NCI-H2171 treated with DMSO at 0.1 percent for 48 hours (cell line): ENCODE measurements at places on chromosomes 2 and 18.

- no peak for DNase-seq
Observed at GRCh38 chr2:85278361-85278760, 49.4 kb downstream of the TGOLN2 start.

DNA sequence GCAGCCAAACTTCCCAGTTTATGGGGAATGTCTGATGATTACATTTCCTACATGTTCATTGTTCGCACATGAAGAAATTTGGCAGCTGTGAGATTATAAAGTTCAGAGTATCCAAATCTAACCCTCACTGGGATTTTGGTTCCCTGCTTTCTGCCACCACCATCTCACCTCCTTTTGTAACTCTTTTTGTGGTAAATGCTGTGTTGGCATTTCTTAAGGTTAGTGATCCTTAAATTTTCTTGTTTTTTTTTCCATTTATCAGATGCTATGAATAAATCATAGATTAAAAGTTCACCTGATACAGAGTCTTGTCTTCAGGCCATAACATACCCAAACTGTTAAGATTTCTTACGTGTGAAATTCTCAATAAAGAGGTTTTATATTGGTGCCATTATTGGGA, 8.5 kb upstream of the TBR1 start:
- no peak for DNase-seq

DNA sequence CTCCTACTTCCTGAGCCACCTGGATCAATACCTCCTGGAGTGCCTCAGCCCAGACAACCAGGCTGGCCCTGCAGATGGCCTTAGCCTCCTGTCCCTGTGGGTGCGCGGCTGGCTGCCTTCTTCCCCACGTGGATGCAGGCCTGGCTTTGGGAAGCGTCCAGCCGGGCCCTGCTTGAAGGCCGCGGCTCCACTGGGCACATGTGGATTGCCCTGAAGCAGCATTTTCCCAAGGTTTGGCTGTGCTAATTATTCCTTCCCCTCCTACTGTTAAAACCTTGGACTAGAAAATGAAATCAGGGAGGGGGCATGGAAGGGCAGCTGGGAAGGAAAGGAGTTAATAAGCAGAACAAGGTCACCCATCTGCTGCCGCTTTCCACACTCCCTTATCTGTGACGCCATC, 143.0 kb upstream of the GATA6 start:
- DNase-seq, result no peak

DNA sequence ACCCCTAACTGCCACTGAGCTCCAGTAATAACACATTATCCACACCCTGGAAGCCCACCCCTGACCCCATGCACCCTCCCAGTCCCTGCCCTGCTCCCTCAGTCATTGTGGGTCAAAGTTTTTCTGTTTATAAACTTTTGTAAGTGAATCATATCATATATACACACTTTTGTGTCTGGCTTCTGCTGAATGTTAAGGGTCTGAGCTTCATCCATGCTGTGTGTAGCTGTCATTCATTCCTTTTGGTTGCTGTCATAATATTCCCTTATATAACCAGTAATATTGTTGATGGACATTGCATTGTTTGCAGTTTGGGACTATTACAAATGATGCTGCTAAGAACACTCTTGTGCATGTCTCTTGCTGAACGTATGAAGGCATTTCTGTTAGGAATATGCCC, 14.5 kb downstream of the CNNM4 start:
- DNase-seq, result no peak

DNA sequence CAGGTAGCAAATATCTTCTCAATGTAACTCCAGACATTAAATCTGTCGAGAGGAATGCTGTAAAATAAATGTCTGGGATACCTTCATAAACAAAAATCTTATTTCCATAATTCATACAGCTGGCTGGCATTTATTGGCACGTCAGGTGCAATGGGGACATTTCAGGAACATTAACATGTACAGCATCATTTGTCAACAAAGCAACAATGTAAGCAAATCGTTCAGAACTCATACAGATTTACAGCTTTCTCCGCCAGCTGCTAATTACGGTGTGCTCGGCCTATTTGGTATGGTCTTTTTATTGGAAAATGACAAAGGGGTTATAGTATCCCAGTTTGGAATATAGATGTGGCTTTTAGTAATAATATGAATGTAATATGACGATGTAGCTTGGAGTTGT, 464.9 kb downstream of the ARHGAP15 start:
- DNase-seq, result no peak

GRCh38 chr2:237242091-237242536, 156.4 kb downstream of the COPS8 start:
- DNase-seq, result no peak

GRCh38 chr2:173819852-173820251, 145.3 kb downstream of the SP3 start:
- DNase-seq, result no peak

DNA sequence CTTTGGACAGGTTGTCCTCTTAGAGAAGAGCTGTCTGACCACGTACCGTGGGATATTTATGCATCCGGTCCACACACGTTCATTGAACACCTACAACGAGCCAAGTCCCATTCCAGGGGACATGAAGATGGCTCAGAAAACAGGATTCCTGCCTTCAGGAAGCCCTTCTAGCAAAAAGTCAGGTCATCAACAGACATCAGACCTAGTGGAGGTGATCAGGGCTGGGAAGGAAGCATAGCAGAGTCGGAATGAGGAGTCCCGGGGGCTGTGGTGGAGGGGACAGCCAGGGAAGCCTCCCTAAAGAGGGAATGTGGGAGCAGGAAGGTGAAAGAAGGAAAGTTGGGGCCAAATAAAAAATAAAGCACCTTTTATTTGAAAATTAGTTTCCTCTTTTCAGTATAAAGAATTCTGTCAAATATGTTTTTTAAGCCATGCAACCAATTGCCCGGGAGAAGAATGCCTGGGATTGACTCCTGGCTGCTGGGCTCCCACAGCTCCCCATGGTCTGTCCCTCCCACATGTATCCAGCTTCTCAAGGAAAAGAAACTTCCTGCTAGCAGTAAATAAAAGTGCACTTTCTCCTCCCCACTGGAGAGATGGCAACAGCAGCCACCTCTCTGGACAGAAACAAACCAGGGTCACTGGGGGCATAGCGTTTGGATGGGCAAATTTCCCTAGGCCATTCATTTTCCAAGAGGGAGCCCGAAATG, 144.8 kb downstream of the SMAD7 start:
- no peak for DNase-seq

DNA sequence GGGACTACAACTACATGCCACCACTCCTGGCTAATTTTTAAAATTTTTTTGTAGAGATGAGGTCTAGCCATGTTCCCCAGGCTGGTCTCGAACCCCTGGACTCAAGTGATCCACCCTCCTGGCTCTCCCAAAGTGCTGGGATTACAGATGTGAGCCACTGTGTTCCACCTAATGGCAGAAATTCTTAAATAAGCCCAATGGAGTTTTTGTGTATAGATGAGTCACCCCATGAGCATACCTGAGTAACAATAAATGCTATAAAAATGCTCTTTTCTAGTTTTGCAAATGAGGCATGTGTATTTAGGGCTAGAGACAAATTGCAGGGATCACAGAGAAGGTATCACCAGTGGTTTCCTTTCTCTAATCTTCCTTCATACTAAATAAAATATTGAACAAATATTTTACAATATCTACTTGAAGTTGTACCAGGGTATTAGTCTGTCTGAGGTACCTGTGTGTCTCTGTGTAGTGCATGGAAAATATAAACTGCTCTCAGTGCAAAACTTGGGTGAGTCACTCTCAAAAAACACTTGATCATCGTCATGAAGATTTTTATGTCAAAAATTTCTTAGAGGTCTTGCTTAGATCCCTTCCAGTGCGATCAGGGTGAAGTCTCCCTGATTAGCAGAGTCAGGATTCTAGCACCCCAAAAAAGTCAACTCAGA, 337.1 kb upstream of the MMADHC start:
- DNase-seq, result no peak

DNA sequence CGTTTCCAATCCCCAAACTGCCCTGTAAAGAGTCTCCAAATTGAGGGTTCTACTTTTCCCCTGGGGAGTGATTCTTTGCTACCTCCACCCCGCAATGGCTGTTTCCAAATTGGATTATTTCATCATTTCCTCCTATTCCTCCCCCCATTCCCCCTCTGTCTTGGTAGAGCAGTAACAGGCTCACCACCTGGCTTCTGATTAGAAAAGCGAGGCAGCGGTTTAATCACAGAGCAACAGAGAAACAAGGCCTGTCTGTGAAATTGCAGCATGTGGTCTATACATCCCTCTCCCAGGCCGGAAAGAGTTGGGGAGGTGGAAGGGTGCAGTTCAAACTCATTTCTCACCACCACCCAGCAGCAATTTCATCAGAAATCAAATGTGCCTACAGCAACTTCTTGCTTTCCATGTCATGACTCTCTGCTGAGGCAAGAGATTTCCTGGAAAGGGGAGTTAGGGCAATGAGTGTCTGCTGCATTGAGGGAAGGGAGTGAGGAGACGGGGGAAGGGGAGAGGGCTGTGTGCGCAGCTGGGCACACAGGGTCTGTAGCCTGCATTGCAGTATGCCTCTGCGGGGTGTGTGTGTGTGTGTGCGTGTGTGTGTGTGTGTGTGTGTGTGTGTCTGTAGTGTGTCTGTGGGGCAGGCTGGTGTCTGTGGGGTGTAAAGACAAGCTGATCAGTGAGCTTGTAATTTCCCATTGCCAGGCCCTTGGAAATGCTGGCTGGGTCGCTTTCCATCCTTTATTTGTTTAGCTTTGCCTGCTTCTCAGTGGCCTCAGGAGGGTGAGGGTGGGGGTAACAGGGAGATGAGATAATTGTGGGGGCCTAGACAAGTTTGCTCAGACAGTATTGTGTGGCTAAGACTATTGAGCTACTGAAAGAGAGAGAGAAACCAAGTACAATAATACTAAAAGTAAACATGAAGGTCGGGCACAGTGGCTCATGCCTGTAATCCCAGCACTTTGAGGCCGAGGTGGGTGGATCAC, 13.5 kb upstream of the IGFBP2 start:
- peak; percentile 92 for DNase-seq

DNA sequence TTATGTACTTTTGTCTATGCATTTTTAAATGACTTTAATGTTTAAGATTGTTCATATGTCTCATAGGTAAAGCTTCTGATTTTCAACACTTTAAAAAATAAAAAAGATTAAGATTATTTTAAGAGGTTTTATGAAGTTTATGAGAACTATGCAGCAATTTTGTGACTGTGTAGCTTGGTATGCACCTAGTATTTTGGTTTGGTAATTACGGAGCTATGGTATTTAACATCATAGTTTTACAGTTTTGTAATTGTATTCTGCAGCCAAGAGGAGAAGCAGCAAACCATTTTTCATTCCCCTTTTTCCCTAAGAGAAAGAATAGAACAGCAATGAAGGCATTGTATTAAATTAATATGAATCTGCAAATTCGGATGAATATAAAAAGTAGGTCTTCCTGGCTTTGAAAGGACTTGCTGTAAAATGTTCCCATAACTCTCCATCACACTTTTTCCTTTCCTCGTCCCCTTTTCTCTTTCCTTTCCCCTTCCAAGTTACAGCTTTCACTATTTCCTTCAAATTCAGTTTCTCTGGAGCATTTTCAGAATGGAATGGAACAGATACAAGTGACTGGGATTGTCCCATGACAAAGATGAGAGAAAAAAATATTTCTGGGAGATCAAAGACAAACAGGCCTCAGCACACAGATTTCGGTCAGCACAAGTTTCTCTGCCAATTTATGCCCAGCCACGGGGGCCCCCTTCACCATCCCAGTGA, 26.1 kb upstream of the PIEZO2 start:
- DNase-seq, result no peak

GRCh38 chr18:433298-433697, 67.2 kb downstream of the COLEC12 start:
- no peak for DNase-seq

DNA sequence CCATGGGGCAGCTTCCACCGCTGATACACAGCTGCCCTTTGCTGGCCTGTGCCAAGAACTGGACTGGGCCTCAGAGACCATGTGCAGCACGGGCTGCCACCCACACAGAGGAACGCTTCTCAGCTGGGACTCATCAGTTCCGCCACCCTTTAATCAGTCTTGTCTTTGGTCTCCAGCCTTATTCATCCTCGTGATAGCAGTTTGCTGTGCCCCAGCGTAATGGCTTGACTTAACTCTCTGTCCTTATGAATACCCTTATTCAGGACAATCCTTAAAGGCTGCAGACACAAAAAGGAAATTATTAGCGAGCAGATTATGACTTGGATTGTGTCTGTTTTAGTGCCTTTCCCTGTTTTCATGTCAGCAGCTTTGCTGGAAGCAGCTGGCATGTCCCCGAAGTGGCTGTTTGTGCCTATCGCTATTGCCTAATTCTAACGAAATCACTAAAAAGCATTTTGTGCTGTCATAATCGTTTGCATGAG, 108.9 kb upstream of the DAPL1 start:
- DNase-seq, result no peak

- DNase-seq, result no peak
Observed at GRCh38 chr2:43455731-43456642, 139.9 kb downstream of the THADA start.

- peak; percentile 97 for DNase-seq
Observed at GRCh38 chr2:51597086-51597485, 565.2 kb upstream of the NRXN1 start.

GRCh38 chr18:55321265-55322177, 266.5 kb downstream of the TCF4 start:
- peak; percentile 89 for DNase-seq

DNA sequence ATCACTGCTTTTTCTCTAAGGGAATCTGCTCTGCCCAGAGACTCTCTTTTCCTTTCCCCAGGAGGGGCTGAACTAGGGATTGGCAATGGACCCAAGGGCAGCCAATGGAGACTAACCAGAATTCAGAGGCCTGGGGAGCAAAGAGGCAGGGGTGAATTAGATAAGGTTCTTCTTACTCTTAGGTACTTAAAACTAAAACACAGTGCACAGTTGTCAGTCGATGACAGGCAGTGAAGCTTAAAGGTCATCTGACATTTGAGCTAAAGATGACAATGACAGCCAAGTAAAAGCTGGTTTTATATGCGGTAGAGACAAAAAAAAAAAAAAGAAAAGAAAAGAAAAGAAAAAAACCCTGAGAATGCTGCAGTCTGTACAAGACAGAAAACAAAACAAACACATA, 57.8 kb downstream of the HIBCH start:
- DNase-seq, result no peak

- peak; percentile 40 for DNase-seq
Observed at GRCh38 chr2:102977426-102978090, 215.7 kb downstream of the TMEM182 start.

DNA sequence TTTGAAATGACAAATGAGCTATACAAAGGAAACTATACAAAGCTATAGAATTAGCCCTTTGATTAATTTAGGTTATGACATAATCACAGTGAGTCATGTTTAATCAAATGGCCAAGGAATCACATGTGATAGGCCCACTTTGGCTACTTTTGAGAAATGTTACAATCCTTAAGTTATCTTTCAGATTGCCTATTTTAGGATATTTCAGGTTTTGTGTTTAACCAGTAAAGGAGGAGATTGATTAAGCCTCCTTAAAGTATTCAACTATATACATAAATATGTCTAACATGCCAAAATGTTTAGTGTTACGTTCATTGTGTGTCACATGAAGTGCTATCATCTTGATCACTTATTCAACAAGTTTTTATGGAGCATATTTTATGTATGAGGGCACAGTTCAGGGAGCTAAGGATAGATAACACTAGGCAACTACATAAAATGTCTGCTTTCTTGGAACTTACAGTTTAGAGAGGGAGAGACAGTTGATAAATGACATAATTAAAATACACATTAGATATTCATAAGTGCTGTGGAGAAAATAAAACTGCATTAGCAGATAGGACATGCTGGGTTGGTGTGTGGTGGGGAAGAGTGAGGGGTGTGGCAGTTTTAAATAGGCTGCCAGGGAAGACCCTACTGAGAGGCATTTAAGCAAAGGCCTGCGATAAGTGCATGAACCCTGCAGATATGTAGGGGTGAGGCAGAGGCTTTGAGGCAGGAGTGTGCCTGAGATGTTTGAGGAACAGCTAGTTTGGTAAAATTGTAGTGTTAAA, 77.2 kb downstream of the LTBP1 start:
- no peak for DNase-seq

- DNase-seq, result no peak
Observed at GRCh38 chr2:171247741-171248662, 87.3 kb upstream of the TLK1 start.
